ENCODE measurements at places on chromosomes 1 and 21.

DNA sequence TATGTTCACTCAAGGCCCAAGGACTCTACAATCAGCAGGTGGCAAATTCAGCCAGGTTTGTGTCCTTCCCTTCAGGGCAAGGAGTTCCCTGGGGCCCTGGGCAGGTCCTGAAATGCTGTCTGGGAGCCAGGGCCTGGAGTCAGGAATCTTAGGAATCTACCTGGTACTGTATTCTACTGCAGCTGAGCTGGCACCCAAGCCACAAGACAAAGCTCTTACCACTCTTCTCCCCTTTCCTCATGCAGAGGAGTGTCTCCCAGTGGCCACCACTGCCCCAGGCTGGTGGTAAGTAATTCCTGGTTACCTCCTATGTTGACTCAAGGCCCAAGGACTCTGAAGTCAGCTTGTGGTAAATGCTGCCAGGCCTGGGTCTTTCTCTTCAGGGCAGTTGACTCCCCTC lies 153.4 kb downstream of the NRIP1 start:
- no peak overlapping the region for H3K4me3 ChIP-seq
- H3K4me1 ChIP-seq, result no peaks in the 10 kb centered on the region
- no peak for DNase-seq
- H3K36me3 ChIP-seq, result peaks cover 2% of the 10 kb centered on the region
- H3K27me3 ChIP-seq, result peaks cover 4% of the 10 kb centered on the region
- no peak overlapping the region for H3K27ac ChIP-seq

- no peak overlapping the region for H3K4me3 ChIP-seq
- DNase-seq, result peak; percentile 50
Measured at GRCh38 chr1:211323156-211324063, 3.2 kb upstream of the TRAF5 start.

GRCh38 chr1:116737020-116737854 lies 17.0 kb upstream of the CD2 start:
- H3K36me3 ChIP-seq, result no peaks in the 10 kb centered on the region
- peak overlapping the region; percentile 92 for H3K27ac ChIP-seq
- H3K4me1 ChIP-seq, result peaks cover 45% of the 10 kb centered on the region
- peak; percentile 48 for DNase-seq

GRCh38 chr1:245771511-245772281 lies 616.9 kb downstream of the KIF26B start:
- H3K27ac ChIP-seq, result no peak overlapping the region
- H3K4me3 ChIP-seq, result no peak overlapping the region

DNA sequence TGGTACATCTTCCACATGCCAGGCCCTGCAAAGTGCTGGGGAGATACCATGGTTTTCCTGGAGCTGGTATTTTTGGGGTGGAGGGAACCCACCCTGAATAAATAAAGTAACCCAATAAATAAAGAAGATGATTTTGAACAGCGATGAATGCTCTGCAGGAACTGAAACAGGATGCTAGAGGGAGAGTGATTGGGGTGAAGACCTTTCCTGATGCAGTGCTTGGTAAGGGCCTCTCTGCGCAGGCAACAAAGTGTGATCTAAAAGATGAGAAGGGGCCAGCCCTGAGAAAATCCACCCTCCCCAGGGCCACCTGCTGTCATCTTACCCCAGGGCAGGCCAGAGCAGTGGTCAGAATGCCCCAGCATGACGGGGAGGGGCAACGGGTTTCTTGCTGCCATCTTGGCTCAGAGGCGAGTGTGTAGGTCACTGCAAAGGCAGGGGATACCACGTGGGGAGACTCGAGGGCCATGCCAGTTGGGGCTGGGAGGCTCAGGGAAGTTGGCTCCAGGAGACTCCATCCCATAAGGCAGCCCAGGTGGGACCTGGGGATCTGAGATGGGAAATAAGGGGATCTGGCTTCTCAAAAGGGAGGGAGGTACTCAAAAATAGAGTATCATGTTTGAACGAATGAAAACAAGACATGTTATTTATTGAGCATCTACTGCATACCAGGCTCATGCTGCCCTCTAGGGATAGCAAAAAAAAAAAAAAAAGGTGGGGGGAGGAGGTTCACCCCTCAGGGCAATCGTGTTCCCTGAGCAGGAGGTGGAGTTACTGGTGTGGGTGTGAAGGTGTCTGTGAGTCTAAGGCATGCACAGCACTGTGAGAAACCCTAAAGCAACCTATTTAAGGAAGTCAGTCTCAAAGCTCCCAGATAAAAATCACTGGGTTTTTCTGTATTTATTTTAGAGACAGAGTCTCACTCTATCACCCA lies 2.8 kb downstream of the SRARP start:
- DNase-seq, result no peak
- no peaks in the 10 kb centered on the region for H3K36me3 ChIP-seq
- H3K4me1 ChIP-seq, result peaks cover 35% of the 10 kb centered on the region
- peak overlapping the region; percentile 17 for H3K4me3 ChIP-seq

DNA sequence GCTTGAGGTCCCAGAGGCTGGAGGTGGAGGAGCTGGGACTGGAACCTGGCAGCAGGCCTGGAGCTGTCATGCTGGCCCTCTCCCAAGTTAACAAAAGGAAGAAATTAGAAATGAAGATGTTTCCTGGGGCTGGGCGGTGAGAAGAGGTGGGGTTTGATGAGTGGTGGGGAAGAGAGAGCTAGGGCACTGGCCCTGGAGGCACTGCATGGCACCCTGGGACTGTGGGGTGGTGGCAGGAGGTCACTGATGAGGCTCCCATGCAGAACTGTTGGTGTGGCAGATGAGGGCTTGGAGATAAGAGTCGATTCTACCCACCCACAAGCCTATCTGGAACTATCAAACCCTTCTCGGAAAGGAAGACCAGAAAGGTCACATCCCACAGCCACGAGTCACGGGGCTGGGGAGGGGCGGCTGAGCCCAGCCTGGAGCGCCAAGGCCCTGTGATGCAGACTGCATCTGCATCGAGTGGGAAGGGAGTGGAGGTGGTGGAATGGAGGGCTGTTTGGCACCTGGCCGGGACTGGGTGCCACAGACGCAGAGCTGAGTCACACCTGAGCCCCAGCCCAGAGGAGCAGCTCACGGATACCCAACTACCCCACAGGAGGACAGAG lies 29.4 kb downstream of the MRPL37 start:
- no peaks in the 10 kb centered on the region for H3K4me1 ChIP-seq
- DNase-seq, result no peak
- peak overlapping the region; percentile 5 for H3K27ac ChIP-seq
- H3K27me3 ChIP-seq, result no peaks in the 10 kb centered on the region
- peaks cover 12% of the 10 kb centered on the region for H3K36me3 ChIP-seq
- H3K4me3 ChIP-seq, result no peak overlapping the region

GRCh38 chr1:17183388-17184160 lies 21.4 kb upstream of the PADI1 start:
- no peaks in the 10 kb centered on the region for H3K36me3 ChIP-seq
- H3K27me3 ChIP-seq, result no peaks in the 10 kb centered on the region
- no peak for DNase-seq
- H3K4me1 ChIP-seq, result peaks cover 21% of the 10 kb centered on the region

DNA sequence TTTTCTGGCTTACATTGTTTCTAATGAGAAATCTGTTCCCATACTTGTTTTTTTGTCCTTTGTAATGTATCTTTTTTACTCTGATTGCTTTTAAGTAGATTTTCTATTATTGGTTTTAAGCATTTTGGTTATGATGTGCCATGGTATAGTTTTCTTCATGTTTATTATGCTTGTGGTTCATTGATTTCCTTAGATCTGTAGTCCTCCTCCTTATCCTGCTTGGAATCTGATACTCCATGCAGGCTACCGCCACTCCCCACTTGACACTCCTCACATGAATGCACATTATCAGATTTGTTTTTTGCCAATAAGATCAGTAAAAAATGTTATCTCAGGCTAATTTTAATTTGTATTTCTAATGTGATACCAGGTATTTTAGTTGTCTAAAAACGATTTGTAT lies 20.8 kb downstream of the UROD start:
- H3K36me3 ChIP-seq, result no peaks in the 10 kb centered on the region
- no peaks in the 10 kb centered on the region for H3K27me3 ChIP-seq
- no peak for DNase-seq
- H3K27ac ChIP-seq, result no peak overlapping the region

- H3K27ac ChIP-seq, result no peak overlapping the region
- peaks cover 12% of the 10 kb centered on the region for H3K4me1 ChIP-seq
- DNase-seq, result no peak
- peaks cover 52% of the 10 kb centered on the region for H3K36me3 ChIP-seq
- no peaks in the 10 kb centered on the region for H3K27me3 ChIP-seq
- H3K4me3 ChIP-seq, result no peak overlapping the region
Measured at GRCh38 chr21:44778983-44779382, 22.6 kb downstream of the UBE2G2 start.

GRCh38 chr1:100622037-100622436 lies 84.1 kb downstream of the GPR88 start:
- no peak overlapping the region for H3K27ac ChIP-seq
- no peaks in the 10 kb centered on the region for H3K36me3 ChIP-seq
- H3K4me3 ChIP-seq, result no peak overlapping the region
- H3K27me3 ChIP-seq, result peaks cover 10% of the 10 kb centered on the region

- no peaks in the 10 kb centered on the region for H3K36me3 ChIP-seq
- peaks cover 6% of the 10 kb centered on the region for H3K27me3 ChIP-seq
- DNase-seq, result peak; percentile 34
Measured at GRCh38 chr1:212542761-212543187, 65.8 kb upstream of the ATF3 start.

GRCh38 chr1:65229754-65230339 lies 79.5 kb upstream of the DNAJC6 start:
- DNase-seq, result no peak
- peaks cover 10% of the 10 kb centered on the region for H3K4me1 ChIP-seq
- no peaks in the 10 kb centered on the region for H3K36me3 ChIP-seq
- H3K4me3 ChIP-seq, result no peak overlapping the region
